ENCODE measurements at places on chromosomes 7 and 10.

- DNase-seq: no peak
Observed at GRCh38 chr7:138151731-138152577, 75.7 kb downstream of the AKR1D1 start.

DNA sequence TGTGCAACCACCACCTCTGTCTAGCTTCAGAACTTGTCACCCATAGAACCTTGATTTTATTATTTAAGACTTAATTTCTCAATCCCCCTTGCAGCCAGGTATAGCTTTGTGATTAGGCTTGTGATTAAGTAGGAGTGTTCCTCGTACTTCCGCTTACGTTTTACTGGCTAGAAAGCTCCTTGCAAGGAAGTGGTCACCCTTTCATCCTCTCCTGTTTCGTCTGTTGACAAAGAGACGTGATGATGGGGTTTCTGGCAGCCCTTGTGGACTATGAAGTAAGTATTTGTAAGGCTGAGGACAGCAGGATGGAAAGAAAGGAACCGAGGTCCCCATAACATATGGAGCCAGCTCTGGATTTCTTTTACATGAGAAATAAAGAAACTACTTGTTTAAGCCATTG, 86.5 kb upstream of the KDM7A start:
- DNase-seq: peak; percentile 73

DNA sequence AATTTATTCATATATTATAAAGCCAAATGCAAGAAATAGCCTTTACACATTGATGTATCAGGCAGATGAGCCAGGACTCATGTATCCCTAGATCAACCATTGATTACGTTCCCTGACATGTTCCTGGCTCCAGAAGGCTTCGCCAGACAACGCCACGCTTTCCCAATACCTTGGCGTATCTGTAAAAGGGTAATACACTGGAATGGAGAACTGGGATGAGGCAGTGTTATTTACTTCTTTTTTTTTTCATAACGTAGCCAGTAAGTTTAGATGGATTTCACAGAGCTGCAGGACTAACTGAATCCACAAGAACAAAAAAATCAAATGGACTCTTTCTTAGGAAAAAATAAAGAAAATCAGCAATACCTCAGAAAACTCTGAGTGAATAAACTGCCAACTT, 588.1 kb upstream of the SEMA3D start:
- no peak for DNase-seq

DNA sequence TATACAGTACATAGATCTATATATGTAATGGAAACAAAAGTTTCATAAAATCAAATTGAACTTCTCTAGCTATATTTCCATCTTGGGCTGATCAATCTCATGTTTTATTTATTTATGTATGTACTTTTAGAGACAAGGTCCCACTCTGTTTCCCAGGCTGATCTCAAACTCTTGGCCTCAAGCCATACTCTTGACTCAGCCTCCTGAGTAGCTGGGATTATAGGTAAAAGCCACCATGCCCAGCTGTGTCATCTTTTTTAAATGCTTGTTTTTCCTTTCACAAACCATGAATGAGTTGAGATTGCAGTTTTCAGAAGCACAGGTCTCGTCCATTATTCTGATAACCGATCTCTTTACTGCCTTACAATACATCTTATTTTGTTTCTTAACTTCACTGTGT, 400.9 kb downstream of the KCNMA1 start:
- no peak for DNase-seq

DNA sequence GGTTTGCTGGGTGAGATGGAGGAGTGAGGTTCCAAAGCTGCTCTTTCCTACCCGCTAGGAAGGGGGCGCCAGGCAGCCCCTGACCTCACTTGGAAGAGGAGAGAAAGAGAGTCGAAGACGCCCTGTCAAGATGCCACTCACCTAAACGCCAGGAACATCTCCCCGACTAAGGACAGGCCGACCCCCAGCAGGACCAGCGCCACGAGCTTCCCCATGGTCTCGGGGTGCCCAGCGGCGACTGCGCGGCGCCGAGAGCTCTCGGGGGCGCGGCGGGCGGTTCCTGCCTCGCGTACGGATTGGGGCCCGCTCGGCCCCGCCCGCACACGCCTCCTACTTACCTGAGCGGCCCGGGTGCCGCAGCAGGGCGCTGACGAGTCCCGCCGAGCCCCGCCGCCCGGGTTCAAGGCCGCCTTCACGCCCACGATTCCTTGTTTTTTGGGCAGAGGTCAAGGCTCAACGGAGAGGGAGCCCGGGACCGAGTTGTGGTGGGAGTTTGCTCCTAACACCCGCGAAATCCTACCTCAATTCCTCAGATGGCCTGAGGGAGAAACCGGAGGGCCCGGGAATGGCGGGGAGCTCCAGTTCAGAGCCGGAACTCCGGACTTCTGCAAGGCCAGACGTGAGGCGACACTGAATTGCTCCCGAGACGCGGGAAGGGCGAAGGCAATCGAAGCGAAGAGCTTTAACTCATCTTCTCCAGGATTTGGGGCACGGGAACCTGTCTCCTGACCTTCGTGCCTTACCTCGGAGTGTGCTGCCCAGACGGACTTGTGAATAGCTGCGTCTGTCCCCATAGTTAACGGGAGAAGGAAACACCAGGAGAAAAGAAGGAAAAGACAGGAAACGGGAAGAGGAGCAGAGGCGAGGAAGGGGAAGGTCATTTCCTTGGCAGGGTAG, at the start of gene PON3:
TSS of gene PON3 (minus strand) at position 240 of the 897 bp plus-strand sequence. CDS start at position 215, 25 bp downstream.
- DNase-seq: peak; percentile 36

- DNase-seq: no peak
Observed at GRCh38 chr7:148422030-148422429, 168.5 kb upstream of the C7orf33 start.

DNA sequence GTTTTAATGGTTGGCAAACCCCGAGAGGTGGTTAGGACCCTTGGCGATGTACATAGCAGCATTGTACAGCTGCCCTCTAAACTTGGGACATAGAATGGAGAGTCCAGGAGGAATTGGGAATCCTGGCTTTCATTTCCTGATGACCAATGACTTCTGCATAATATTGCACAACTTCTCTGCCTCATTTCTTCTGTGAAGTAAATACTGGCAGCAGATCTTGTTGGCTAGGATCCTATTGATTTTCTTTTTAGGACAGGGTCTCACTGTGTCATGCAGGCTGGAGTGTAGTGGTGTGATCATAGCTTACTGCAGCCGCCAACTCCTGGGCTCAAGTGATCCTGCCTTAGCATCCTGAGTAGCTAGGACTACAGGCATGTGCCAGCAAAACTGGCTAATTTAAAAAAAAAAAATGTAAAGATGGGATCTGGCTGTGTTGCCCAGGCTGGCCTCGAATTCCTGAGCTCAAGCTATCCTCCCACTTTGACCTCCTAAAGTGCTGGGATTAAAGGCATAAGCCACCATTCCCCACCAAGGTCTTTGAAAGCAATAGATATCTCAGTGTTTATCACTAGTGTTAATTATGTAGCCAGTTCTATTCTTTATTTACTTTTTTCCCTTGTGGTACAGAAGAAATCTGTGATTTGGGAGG, 58.1 kb downstream of the PODXL start:
- no peak for DNase-seq

DNA sequence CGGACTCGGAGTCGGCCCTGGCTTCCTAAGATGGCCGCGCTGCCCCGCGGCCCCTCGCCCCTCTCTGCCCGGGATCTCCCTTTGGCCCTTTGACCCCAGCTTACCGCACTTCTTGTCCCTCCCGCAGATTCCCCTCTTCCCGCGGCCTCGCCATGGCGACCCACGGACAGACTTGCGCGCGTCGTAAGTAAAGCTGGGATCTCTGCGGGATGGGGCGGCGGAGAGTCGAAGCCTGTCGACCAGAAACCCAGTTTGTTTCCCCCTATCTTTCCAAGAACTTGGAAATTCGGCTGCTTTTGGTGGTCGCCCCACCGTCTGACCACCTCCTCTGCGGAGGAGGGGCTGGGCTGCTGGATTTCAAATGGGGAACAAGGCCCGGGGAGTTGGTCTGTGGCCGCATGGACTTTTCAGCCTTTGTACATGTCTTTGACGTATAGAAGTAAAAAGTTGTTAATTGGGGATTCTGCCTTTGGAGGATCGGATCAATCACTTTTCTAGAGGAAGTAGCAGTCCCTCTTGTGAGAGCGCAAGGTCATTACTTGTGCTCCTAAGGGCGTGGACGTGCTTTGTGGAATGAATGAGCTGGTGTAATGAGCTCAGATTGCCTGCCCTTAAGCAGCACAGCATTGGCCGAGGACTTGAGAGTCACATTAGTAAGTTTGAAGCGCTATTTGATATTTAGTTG, 553 bp downstream of the VDAC2 start:
- peak; percentile 56 for DNase-seq

DNA sequence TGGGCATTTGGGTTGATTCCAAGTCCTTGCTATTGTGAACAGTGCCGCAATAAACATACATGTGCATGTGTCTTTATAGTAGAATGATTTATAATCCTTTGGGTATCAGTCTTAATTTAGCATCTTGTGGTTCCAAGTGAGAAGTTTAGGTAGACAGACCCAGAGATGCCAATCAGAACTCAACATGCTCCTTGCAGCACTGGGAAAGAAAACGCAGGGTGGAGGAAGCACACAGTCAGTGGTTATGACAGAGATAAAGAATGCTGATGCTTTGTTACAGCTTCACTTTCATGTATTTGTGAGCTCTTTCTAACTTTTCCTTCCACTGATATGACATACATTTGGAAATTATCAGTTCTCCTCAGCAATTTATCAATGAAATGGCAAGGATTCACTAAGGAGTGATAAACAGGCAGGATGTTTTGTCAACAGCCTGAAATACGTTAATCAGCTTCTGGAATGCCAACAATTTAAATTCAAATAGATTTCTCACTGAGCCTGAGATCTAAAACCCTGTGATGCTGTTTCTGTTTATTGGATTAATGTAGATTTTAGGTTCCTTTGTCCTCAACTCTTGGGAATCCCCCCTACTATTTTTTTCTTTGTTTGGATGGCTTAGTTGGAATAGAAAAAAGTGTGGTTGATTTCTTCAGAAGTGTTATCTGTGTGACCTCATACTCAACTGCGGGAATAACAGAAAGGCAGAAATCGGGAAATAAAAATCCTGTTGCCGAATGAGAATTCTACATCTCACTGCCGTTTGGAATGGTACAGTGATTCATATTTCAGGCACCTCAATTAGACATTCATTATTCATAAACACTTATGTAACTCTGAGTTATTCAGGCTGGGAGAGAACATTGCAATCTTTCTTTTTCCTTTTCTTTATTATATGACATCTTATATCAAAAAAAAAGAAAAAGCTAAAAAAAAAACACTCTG, 675.0 kb downstream of the CNTNAP2 start:
- DNase-seq: no peak

GRCh38 chr10:19683356-19683755, 132.9 kb upstream of the PLXDC2 start:
- DNase-seq: no peak

- peak; percentile 46 for DNase-seq
Observed at GRCh38 chr7:98872328-98872924, 2.6 kb upstream of the TMEM130 start.

- DNase-seq: no peak
Observed at GRCh38 chr10:71831646-71832552, 19.2 kb downstream of the PSAP start.

DNA sequence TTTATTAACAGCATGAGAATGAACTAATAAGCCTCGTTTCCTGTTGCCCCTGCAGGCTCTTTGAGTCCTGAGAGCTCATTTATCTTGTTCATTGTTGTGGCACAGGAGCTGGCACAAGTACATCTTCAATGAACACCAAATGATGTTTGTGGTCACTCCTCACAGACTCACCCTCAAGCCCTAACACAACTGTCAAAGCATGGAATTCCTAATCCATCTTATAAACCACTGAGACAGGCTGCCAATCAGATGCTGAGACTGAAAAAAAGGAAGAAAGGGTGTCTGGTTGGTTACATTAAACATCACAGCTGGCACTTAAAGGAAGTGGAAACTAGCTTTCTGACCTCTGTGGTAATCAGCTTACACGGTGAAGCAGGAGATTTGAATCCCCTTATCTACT, 7.7 kb upstream of the CCDC172 start:
- no peak for DNase-seq

DNA sequence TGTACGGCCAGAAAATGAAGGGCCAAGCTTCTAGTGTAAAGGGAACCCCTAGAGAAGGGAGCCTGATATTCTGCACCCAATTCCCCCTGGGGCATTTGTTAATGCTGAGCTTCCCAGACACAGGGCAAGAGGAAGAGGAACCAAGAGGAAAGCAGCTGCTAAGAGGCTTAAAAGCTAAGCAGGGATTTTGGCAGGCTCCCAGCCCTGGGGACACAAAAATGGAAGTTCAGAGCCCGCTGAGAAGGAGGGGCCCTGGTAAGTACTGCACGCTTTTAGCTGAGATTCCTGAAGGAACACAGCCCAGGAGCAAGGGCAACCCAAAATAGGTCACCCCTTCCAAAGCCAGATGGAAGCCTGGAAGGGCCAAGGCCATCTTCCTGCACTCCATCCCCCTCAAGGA, 387.3 kb upstream of the MGMT start:
- no peak for DNase-seq

DNA sequence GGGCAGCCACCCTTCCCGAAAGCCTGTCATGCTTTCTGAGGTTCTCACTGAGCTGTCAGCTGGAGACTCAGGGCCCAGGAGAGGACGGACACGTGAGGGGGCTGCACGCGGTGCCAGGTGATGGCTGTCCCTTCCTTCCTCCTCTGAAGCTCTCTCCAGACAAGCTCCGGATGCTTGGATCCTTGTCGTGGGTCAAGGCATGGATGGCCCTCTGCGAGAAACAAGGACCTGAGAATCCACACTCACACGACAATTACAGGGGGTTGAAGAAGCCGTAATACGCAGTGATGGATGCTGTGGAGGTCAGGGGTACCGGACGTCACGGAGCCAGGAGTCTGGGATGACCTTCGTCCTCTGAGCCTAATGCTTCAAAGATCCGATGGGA, 170.3 kb downstream of the USP6NL start:
- DNase-seq: no peak

- no peak for DNase-seq
Observed at GRCh38 chr7:45434167-45434784, 139.9 kb upstream of the ADCY1 start.

GRCh38 chr10:104923501-104923900, 282.4 kb downstream of the SORCS3 start:
- DNase-seq: no peak

GRCh38 chr10:98259606-98260315, 8.2 kb downstream of the LOXL4 start:
- no peak for DNase-seq

- DNase-seq: no peak
Observed at GRCh38 chr7:52719677-52720076, 315.8 kb upstream of the POM121L12 start.

- DNase-seq: no peak
Observed at GRCh38 chr10:69878038-69878437, 76.3 kb downstream of the COL13A1 start.

DNA sequence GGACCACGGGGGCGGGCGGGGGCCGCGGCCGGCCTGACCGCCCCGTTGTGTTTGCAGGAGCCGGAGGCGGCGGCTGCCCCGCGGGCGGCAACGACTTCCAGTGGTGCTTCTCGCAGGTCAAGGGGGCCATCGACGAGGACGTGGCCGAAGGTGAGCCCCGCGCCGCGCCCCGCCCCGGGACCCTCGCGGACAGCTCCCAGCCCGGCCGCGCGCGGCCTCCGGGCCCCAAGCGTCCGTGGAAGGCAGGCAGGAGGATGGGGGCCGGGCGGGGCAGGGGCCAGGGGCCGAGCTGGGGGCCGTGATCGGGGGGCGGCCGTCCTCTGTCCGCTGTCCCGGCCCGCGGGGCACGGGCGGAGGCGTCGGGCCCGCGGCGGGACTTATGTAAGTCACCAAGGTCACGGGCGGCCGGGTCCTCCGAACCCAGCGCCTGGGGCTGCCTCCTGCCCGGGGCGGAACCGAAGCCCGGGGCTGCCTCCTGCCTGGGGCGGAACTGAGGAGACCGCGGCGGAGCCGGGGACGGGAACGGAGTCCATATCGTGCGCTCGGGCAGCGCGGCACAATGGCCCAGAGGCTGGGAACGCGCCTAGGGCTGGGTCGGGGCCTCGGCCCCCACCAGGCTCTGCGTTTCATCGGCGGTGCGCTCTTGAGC, 497 bp downstream of the PPP2R2D start:
- peak; percentile 59 for DNase-seq

Data from activated CD4-positive, alpha-beta T cell treated with anti-CD3 and anti-CD28 coated beads, Interleukin-10, Interleukin-2, amounts not matched to agents 100 ng/mL and 50 ng/mL, durations not matched to agents 16 hours and 8 hours (primary cell).